Activated naive CD4-positive, alpha-beta T cell treated with anti-CD3 and anti-CD28 coated beads for 36 hours (primary cell): ENCODE measurements at places on chromosomes 6 and 20. TPM values are rescaled to one million over a fixed set of nuclear protein-coding genes. Genes with fewer than 3 reads are reported as not detected.
A peak's percentile ranks its signal among the peaks of the same experiment; 100 is the strongest.

The ZNF334 gene
- total RNA-seq = 2.1 TPM

The AK9 gene
- total RNA-seq = 1.7 TPM

DNA sequence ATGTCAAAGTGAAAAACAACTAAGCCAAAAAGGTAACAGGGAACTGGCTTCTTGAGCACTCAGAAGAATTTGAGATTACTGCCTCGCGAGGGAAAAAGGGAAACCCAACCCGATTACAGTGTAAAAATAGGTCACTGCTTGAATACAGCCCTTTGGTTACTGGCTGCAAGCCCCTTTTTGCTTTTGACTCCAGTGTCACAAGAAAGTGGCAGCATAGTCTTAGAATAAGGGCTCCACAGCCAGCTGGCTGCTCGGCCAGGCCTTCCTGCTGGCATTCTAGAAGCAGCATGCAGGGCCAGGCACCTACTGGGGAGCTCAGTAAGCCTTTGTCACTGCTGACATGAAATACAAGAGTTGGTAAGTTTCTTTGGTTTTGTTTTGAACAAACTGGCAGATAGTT is 83.0 kb downstream of the ZHX3 start:
- H3K36me3 ChIP-seq = peaks cover 3% of the 10 kb centered on the region
- no peak overlapping the region for H3K4me3 ChIP-seq
- no peak overlapping the region for H3K27ac ChIP-seq

- H3K4me3 ChIP-seq = peak within 1 kb of the TSS; percentile 68
- peaks cover under 1% of the 10 kb centered on the region for H3K36me3 ChIP-seq
Observed at GRCh38 chr6:10414756-10415616, at the start of gene TFAP2A. TSS of gene TFAP2A (minus strand) at chr6:10415074. CDS start at chr6:10414991, 83 bp downstream.

GRCh38 chr6:86937219-86938079 is at the start of gene HTR1E:
TSS of gene HTR1E (plus strand) at chr6:86937528. CDS start at chr6:87015335, 77,807 bp downstream.
- H3K27ac ChIP-seq = no peak within 1 kb of the TSS
- H3K4me3 ChIP-seq = no peak within 1 kb of the TSS
- DNase-seq = peak; percentile 34
- peaks cover 2% of the 10 kb centered on the region for H3K4me1 ChIP-seq

- no peaks in the 10 kb centered on the region for H3K27me3 ChIP-seq
- H3K4me3 ChIP-seq = peak within 1 kb of the TSS; percentile 72
- H3K27ac ChIP-seq = peak within 1 kb of the TSS; percentile 52
- H3K36me3 ChIP-seq = peaks cover 4% of the 10 kb centered on the region
- peaks cover 9% of the 10 kb centered on the region for H3K4me1 ChIP-seq
Observed at GRCh38 chr20:58692579-58693225, at the start of gene NPEPL1. TSS of gene NPEPL1 (plus strand) at chr20:58692800. CDS start at chr20:58692901, 101 bp downstream.

DNA sequence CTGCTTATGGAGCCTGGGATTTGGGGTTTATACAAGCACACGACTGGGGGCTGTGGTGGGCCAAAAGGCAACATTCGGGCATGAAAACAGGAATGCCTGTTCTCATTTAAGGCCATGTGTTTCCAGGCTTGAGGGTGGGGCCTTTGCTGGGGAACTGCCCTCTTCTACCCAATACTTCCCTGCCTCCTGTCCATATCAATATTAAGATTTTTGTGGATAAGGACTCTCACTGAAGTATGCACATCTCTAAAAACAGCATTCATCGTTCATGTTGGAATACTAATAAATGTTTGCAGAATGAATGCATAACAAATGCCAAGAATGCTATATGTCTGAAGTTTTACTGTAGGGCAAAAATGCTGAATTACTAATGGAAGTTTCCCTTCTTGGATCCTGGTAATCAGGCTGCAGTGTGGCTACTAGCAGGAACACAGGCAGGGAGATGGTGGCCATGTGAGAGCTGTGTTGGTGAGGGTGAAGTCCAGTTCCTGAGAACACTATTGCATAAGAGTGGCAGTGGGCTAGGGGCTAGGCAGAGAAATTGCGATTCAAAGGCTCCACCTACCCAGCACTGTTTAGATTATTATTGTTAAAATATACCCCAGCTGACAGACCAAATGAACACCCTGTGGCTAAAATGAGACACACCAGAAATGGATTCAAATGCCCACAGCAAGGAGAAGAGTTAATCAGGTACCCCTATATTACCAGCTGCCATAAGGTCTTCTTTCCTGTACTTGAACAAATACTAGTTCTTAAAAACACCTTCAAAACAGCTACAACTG is 644.3 kb downstream of the EPM2A start:
- no peaks in the 10 kb centered on the region for H3K36me3 ChIP-seq
- no peaks in the 10 kb centered on the region for H3K4me1 ChIP-seq
- H3K4me3 ChIP-seq = no peak overlapping the region
- no peak for DNase-seq
- peaks cover 3% of the 10 kb centered on the region for H3K27me3 ChIP-seq
- no peak overlapping the region for H3K27ac ChIP-seq

GRCh38 chr6:48423640-48424365 is 312.8 kb upstream of the PTCHD4 start:
- no peak overlapping the region for H3K27ac ChIP-seq
- no peak for DNase-seq
- H3K4me3 ChIP-seq = no peak overlapping the region
- H3K27me3 ChIP-seq = no peaks in the 10 kb centered on the region
- no peaks in the 10 kb centered on the region for H3K4me1 ChIP-seq
- H3K36me3 ChIP-seq = no peaks in the 10 kb centered on the region
